ENCODE measurements at places on chromosomes 12 and 14.
A peak's percentile ranks its signal among the peaks of the same experiment; 100 is the strongest.

GRCh38 chr14:96204151-96205058 is at the start of gene BDKRB2:
BDKRB2 (plus strand) TSS chr14:96204839; CDS start chr14:96237108, 32,269 bp downstream.
- peak; percentile 89 for DNase-seq

DNA sequence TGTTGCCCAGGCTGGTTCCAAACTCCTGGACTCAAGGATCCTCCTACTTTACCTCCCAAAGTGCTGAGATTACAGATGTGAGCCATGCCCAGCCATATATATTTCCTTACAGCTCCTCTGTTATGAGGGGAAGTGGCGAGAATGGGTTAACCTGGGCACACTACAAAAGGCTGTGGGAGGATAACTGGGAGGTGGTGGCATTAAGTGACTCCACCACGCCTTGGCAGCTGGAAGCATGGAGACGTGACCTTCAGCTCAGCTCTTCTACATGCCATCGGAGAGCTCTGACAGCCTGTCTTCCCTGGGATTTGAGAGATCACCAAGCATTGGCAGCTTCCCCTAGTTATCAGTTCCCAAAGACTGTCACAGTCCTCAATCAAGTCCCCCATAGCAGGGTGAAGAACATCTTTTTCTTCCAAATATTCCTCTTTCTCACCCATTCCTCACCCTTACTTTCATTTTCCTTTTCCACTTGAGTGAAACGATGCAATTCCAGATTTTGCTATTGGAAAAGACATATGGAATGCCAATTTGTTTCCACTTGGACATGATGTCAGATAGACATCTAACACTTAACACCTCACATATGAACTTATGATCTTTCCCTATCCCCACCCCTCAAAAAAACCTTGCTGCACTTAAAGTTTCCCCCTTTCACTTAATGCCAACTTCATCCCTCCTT is 48.5 kb downstream of the PHLDA1 start:
- DNase-seq = peak; percentile 44

DNA sequence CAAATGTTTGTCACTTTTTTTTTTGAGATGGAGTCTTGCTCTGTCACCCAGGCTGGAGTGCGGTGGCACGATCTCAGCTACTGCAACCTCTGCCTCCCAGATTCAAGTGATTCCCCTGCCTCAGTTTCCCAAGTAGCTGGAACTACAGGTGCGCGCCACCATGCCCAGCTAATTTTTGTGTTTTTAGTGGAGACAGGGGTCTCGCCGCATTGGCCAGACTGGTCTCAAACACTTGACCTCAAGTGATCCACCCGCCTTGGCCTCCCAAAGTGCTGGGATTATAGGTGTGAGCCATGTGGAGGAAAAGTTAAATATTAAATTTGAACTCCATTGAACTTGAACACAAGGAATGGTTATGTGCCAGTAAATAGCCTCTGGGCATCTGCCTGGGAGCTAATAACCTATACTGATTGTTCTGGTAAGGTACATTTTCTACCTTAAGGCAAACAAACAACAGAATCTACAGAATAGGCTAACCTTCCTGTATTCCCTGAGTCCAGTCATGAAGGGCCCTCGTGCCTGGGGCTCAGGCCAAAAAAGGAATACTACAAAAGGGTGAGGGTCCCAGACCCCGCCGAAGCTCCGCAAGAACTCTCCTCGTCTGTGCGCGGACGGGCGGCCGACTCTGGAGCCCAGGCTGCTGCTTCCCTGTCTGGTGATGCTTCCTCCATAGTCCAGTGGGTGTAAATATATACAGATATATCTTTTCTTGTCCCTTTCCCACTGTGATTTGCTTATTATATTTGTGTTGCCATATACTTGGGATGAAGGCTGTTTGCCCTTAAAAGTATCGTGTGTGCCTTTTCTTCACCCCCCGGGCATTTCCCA is 74.0 kb upstream of the EIF5 start:
- no peak for DNase-seq

- no peak for DNase-seq
These were observed at the start of gene TAS2R7 for GRCh38 chr12:10802587-10802986. TAS2R7 (minus strand) TSS chr12:10802627; CDS start chr12:10802570, 57 bp downstream.

- DNase-seq = no peak
These were observed 248.7 kb upstream of the EGLN3 start for GRCh38 chr14:34199585-34199984.

GRCh38 chr12:53232646-53233461 is 845 bp upstream of the RARG start:
- peak; percentile 81 for DNase-seq

DNA sequence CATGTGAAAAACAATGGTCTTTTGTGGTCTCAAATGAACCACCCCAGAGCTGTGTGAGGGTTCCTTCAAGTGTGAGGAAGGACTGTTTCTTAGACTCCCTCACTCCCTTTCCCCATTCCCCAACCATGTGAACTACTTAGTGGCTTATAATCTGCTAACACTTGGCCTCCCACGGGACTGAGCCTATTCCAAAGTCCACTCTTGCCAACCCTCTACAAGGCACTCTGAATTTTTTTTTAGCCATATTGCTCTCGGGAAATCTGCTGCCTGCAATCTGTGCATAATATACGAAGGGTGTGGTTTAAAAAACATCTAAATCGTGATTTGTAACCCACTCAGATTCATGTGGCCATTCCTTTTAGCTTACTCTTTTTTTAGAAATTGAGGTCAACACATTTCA is 2.6 kb downstream of the SVOP start:
- no peak for DNase-seq

DNA sequence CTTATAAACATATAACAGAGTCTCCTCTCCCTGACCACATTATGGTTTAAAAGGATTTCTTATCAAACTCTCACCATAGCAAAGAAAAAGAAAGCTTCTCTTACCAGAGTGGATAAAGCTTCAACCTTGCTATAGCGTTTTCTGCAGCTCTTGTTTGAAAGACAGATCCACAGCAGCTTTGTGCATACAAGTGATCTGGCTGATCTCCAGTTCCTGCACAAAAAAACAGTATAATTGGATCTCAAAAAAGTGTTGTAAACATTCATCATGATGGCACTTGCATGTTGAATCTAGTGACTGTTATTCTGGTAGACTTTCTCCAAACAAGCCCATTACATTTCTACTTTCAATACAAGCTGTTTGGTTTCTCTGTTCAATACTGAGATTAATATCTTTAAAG is 178.9 kb upstream of the MGAT4C start:
- DNase-seq = no peak

- DNase-seq = no peak
These were observed 274.7 kb downstream of the DAD1 start for GRCh38 chr14:22314183-22314820.

GRCh38 chr12:114240288-114240687 is 165.7 kb downstream of the TBX5 start:
- no peak for DNase-seq

DNA sequence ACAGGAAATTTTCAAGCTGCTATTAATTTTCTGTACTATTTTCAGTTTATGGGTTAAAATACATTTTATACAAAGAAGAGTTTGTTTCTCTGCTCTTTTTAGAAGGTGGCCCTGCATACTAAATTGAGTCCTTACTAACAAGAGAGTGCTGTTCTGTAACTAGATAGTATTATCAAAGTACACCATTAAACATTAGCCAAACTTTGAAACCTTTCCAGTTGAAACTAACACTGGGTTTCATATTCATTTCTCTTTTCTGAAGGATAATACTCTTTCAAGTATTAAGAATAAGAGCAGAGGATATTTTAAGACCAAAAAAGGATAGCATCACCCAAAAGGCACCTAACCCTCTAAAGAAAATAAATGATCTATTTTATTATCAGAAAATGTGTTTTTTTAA is 47.2 kb downstream of the PEBP1 start:
- no peak for DNase-seq

GRCh38 chr14:105214324-105214915 is 33.3 kb upstream of the NUDT14 start:
- DNase-seq = no peak

DNA sequence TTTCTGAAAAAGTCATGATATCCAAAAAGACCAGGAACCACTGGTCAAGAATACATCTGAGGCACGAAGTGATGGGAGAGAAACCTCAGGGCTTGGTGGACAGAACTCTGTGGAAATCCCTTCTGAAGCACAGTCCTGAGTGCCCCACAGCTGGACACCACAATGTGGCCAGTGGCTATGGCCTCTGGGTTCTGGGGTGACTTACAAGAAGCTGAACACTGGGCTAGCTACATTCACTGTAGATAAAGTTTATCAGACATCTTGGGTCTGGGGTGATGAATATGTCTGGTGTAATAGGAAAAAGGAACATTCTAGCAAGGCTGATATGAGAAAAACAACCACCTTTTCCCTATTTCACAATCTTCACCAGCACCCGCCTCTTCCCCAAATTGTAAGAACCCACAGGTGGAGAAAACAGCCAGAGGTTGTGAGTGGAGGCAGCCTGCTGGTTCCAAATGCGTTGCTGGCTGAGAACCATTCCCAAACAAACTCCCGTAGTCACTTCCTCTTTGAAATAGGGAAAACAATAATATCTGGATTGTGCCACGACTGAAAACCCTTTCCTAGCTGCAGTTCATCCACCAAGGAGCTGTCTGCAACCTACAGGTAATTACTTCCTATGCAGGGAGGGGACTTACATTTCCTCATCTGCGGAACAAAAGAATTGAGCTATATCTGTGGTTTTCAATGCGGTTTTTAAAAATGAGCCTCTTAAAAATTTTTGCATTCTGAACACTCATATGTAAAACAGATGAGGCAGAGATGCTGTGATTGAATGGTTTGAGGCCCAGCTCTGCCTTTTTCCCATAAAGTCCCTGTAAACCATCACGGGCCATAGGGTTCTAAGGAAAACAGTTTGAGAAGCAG is 193.6 kb downstream of the SLC41A2 start:
- no peak for DNase-seq

DNA sequence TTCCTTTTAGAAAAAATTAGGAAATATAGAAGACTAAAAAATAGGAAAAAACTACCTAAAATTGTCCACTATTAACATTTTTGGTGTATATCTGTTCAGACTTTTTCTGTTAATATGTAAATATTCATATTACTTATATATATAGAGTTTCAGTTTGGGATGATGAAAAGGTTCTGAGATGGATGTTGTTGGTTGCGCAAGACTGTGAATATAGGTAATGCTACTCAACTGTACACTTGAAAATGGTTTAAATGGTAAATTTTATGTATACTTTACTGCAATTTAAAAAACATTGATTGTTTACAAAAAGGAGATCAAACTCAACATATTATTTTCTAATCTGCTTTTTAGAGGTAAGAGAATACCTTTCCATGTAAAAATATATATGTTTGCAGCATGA is 200.9 kb downstream of the RAD51B start:
- no peak for DNase-seq

DNA sequence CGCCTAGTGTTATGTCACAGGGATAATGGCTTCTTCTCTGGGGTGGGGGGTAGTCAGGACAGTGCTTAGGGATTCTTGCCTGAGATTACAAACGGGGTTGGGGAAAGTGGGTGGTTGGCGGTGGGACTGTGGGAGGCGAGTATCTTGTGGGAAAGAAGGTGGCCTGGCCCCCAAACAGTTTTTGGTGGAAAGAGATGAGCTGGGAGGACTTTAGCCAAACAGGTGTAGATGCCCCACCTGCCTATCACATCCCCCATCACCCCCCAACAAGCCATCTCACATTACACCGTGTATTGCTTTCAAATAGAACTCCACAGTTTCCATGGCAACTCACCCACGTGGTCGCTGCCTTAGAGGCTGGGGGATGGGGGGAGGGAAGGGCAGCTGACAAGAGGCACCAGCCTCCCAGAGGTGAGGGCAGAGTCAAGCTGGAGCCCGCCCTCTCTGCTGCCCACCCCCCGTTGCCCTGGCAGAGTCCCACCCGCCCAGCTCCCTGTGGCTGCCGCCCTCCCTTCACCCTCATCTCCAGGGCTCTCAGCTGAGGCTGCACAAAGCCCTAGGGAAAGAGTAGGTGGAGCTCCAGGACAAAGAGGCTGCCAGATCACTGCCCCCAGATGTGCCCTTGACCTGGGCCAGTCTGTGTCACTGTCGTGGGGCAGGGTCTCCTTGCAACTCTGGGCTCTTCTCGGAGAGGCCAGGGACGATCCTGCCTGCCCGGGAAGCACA is 98.3 kb downstream of the LRRC74A start:
- DNase-seq = no peak

- DNase-seq = no peak
These were observed 13.4 kb downstream of the SMUG1 start for GRCh38 chr12:54175200-54175963.

DNA sequence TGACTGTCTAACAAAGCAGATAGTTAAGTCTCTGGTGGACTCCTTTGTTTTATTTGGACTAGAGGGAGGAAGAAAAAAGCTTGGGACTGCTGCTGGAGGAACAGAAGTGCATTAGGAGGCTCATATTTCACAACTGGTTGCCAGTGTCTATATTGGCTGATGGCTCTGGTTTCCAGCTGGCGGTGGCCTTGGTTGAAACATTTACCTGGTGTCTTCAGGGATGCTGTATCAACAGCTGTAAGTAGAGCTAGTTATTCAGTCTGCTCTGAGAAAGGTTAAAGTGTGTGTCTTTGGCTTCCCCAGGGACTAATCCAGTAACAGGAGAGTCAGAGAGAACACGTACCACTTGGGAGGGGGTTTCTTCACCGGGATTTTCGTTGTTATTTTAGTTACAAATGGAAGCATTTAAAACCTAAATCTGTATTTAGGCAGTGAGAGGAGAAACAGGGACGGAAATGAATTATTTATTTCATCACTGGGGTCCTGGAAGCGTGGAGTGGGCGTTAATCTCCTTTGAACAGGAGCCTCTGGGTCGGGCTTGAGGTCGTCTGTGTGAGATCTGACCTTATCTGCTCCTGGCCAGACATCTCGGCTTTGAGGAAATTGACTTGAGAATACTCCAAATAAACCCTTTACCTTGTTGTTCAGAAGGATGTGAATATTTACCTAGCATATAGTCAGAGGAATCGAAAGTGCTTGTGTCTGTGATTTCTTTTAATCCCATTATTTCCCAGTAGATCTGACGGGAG is 149.9 kb downstream of the NRXN3 start:
- no peak for DNase-seq

GRCh38 chr12:89971880-89972279 is 263.2 kb upstream of the ATP2B1 start:
- no peak for DNase-seq

- no peak for DNase-seq
These were observed 2.8 kb downstream of the P3H3 start for GRCh38 chr12:6830999-6831398.

- DNase-seq = no peak
These were observed 985.7 kb upstream of the FBXO33 start for GRCh38 chr14:40417777-40418401.
